Brain microvascular endothelial cell (primary cell): ENCODE measurements at places on chromosomes 5 and 9.
A peak's percentile ranks its signal among the peaks of the same experiment; 100 is the strongest.

GRCh38 chr5:30121043-30121442, 1072.4 kb upstream of the CDH6 start:
- DNase-seq, result no peak

DNA sequence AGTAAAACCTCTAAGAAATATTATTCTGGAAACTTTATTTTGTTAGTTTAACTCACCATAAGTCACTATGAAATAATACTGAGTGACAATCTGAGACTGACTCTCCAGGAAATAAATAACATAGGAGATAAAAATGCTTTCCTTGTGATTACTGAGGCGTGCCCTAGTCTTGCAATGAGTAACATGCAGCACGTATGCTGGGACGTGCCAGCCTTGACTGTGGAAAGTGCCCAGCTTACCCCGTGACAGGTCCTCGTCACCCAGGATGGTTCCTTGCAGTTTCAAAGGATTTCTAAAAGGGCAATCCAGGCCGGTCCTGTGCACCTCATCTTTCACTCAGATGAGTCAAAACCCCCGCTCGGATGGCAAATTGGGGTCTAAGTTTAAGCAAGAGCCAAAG, 720.8 kb upstream of the ADAMTS16 start:
- DNase-seq, result no peak

GRCh38 chr5:180215783-180216630, 7.0 kb upstream of the RASGEF1C start:
- no peak for DNase-seq

- DNase-seq, result no peak
Measured at GRCh38 chr9:89714321-89714720, 109.5 kb downstream of the GADD45G start.

- DNase-seq, result peak; percentile 87
Measured at GRCh38 chr5:149632311-149633251, 51.3 kb downstream of the ARHGEF37 start.

GRCh38 chr5:200985-201384, 9.7 kb downstream of the LRRC14B start:
- no peak for DNase-seq

- DNase-seq, result no peak
Measured at GRCh38 chr9:121133104-121133816, 58.5 kb downstream of the CNTRL start.

DNA sequence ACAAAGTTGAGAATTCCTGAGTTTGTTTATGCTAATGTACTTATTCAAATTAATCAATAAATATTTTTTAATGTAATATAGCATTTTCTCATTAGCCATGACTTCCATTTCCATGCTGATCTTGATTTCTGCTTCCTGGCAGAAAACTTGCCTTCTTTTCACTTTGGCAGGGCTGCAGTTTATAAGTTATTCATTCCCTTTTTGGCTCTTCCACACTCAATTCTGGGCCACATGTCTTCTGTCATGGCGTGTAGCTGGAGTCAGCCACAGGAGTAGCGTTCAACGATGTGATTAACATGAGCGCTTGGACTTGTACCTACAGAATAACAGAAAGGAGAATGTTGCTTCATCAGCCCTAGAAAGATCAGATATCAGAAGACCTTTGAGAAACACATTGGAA, 172.9 kb downstream of the CFAP90 start:
- no peak for DNase-seq

DNA sequence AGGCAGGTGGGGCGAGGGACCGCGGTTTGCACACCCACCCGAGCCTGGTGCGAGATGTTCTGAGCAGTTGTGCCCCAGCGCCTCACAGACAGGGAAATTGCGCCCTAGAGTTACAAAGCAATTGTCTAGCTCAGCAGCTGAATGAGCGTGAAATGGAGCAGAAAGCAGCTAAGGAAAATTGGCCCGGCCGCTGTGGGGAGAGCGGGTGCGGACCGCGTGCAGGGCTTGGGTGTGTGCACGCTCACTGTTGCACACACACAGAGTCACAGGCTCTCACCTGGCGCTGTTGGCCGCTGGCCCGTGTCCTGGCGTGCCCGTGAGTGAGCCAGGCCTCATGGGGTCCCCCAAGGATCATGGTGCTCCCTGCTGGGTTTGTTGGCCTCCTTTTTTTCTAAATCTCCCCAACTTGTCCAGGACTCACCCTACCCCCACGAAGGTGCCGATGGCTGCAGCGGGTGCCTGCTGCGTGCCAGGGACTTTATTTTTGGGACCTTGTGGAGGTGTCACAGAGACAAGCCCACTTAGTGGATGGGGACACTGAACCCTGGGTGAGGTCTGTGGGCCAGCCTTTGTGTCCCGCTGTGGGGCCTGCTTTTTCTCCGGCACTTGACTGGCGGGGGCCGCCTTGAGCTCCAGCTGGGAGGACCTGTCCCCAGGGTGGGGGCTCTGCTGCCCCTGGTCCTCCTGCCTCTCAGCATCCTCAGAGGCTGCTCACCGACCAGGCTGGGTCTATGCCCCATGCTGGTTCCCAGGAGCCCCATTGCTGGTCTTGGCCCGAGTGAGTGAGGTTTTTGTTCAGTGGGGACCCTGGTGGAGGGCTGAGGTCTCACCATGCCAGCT, 5.2 kb downstream of the RXRA start:
- DNase-seq, result no peak

DNA sequence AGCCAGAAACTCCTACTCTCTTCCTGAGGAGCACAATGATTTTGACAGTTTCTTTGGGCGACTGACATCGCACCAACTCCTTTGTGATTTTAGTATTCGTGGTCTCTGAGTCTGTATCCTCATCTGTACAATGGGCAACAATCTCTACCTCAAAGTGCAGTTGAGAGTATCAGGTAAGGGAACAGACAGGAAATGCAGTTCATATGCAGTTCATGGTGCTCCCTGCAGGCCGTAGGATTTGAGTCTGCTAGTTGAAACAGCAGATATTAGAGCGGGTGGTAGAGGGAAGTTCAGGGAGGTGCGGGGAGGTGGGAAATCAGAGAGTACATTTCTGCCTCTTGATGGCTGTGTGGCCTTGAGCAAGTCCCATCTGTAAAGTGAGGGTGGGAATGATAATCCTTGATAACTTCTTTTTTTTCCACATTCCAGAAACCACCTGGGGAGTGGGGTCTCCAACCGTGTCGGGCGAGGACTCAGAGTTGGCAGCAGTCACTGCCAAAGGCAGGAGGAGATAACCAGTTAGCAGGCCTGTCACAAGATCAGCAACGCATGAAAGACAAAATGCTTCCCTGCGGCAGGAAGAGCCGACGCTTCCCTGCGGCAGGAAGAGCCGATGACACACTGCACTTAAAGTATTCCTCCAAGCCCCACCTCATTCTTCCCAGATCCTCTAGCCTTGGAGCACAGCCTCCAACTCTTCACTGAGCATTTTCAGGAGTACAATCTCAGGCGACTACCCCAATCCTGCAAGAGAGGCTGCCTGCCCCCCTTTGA, 6.0 kb upstream of the NEK6 start:
- peak; percentile 24 for DNase-seq
